ENCODE measurements at places on chromosomes 5 and 9.

- peak; percentile 72 for DNase-seq
Measured at GRCh38 chr5:26148569-26149107, 889.7 kb downstream of the CDH9 start.

GRCh38 chr5:125372694-125373631 lies 626.5 kb upstream of the ZNF608 start:
- DNase-seq, result peak; percentile 74

DNA sequence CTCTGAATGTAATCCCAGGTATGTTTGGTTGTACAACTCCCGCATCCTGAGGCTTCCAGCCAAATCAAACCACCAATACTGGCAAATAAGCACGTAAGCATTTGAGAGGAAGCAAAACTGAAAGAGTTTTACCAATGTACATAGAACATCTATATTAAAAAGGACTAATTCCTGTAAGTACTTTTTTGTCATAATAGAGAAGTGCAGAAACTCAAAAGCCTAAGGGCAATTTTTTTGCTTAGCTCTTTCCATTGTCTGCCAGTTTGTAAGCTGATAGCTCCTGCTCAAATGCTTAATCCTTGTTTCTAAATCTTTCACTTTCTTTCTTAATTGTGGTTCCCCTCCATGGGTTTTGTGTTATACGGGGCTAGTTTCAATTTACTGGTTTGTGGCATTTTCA lies 1151.8 kb downstream of the CDH12 start:
- DNase-seq, result no peak

GRCh38 chr9:126043681-126044080 lies 282.9 kb upstream of the MVB12B start:
- no peak for DNase-seq

DNA sequence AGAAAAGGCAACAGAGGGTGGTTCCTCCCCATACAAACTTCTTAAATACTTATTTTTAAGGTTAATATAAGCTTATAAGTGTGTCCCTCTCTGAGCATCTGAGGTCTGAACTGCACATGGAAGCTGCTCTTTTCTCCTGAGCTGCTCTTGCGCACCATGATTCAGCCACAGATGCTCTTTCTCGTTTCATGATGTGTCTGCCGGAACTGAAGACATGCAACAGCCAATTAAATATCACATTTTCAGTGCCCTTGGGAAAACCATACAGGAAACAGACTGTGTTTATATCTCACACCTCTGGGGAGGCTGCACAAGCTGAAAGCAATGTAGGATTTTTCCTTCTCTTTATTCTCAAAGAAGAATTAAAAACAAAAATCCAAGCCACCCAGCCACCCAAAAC lies 96.8 kb upstream of the NREP start:
- no peak for DNase-seq

DNA sequence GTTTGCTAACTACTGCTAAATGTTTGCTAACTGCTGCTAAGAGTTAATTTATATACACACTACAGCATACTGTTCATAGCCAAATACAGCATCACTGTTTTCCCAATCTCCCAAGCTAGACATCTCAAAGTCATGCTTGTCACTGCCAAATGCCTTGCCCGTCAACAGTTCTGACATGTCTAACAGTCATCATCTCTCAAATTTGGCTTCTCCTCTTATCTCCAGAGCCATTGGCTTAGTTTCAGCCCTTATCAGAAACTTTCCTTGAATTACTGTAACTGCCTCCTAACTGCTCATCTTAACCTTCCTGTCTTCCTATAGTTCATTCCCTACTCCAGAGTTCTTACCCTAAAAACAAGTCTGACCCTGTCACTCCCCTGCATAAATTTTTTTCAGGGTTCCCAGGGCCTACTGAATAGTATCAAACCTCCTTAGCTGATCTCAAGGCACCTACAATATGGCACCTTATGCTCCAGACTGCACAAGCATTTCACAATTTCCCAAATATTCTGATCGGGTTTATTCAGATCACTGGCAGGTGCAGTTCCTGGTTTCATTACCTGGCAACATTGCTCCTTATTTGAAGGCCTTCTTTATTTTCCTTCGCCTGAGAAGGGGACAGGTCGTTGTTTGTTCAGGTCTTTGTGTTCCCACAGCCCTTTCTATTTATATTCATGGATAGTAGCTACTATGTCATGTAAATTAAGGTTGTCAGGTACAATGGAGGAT lies 55.9 kb upstream of the ANKRD55 start:
- DNase-seq, result no peak

GRCh38 chr5:150180241-150181026 lies 9.4 kb upstream of the SLC6A7 start:
- peak; percentile 56 for DNase-seq

- no peak for DNase-seq
Measured at GRCh38 chr9:91187965-91188344, 173.8 kb downstream of the AUH start.

- peak; percentile 48 for DNase-seq
Measured at GRCh38 chr9:33676746-33677505, 118.4 kb upstream of the PRSS3 start.

- no peak for DNase-seq
Measured at GRCh38 chr9:124477211-124477647, 27.0 kb downstream of the ADGRD2 start.

DNA sequence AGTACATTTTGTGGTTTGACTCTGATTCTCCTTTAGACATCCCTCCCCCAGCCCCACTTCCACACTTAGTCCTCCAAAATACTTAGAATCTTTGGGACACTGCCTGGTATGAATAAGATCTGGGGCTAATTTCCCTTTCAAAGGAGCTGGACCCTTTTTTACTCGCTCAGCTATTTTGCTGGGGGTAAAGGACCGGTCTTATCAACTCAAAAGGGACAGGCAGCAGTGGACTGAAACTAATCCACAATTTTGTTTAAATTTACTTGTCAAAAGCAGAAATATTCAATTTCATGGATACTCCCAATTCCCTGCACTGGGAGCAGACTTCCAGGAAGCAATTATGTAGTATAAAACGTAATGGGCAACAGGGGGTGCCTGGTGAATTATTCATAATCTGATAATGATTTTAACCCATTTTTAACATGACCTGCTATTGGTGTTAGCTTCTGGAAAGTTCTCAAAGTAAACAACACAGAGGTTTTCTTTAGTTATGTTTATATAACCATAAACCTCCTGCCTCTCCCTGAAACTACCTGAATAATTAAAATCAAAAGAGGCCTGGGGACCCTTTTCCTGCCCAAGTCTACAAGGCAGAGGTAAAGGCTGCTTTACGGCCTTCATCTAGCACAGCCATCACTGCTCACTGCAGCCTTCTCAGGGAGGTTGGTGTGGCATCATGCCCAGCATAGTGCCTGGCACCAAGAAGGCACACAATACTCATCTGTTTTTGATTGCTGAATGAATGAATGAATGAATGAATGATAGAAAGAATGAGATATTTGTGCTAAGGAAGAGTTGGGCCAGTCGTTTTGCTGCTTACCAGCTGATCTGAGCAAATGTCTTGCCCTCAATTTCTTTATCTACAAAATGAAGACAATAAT lies 44.2 kb upstream of the GNPDA1 start:
- DNase-seq, result no peak

GRCh38 chr5:120509053-120509452 lies 45.0 kb downstream of the PRR16 start:
- no peak for DNase-seq

- no peak for DNase-seq
Measured at GRCh38 chr5:169864483-169864882, 115.8 kb downstream of the INSYN2B start.

GRCh38 chr9:13878241-13878711 lies 435.7 kb downstream of the NFIB start:
- DNase-seq, result no peak

DNA sequence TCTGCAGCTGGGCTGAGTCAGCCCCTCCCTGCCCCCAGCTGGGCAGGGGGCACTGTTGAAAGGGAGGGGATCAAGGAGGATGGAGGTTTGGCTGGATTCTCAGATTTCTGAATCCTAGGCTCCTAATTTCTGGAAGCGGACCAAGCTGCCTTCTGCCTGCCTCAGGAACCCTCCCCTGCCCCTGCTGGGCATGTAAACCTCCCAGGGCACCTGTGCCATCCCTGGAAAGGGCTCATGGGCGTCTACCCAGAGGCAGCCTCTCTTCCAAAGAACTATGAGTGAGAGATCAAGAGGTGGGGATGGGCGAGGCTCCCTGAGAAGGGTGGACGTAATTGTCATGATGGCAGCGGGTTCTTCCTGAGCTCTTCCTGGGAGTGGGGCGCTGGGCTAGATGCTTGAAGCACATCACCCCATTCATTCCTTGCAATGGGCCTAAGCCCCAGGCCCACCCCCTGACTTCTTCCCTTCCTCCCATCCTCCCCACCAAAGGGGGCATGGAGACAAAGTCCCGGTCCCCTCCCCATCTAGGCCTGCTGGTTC lies 21.6 kb downstream of the CSF1R start:
- no peak for DNase-seq

- no peak for DNase-seq
Measured at GRCh38 chr9:79623799-79624721, 52.3 kb downstream of the TLE4 start.

- no peak for DNase-seq
Measured at GRCh38 chr5:39498278-39498952, 73.6 kb upstream of the DAB2 start.

GRCh38 chr9:106620081-106620480 lies 242.9 kb upstream of the ZNF462 start:
- no peak for DNase-seq

- no peak for DNase-seq
Measured at GRCh38 chr5:136026636-136027035, 2.2 kb upstream of the TGFBI start.

DNA sequence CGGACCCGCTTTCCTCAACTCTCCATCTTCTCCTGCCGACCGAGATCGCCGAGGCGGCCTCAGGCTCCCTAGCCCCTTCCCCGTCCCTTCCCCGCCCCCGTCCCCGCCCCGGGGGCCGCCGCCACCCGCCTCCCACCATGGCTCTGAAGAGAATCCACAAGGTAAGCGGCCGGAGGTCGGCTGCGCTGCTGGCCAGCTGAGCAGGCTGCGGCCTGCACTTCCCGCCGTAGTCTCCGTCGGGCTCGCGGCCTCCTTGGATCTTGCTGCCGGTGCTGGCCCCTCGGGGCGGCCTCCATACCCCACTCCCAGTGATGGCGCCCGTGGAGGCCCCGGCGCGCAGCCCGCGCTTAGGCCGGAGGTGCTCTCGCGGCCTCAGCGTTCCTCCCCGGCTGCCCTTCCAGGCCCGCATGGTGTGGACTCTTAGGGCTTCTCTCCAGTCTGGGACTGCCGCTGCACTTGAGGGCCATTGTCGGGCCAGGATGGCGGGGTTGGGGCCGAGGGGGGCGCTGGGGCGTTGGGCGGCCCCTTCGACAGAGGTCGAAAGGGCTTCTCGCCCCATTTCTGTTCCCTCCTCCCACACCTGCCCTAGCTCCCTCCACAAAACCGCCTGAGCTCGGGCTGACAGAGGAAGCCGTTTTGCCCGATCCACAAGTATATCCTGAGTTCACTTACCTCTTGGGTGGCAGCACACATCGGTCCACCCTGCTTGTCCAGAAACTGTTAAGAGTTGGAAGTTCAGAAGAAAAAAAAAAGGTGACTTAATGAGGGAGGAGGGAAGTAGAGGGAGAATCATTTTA lies 714 bp downstream of the UBE2D2 start:
- peak; percentile 26 for DNase-seq

GRCh38 chr5:50666261-50667022 lies at the start of gene PARP8:
Gene PARP8 (plus strand): TSS chr5:50666637. CDS start chr5:50667096, 459 bp downstream.
- peak; percentile 17 for DNase-seq

- no peak for DNase-seq
Measured at GRCh38 chr9:37239224-37239859, 119.0 kb downstream of the ZCCHC7 start.

DNA sequence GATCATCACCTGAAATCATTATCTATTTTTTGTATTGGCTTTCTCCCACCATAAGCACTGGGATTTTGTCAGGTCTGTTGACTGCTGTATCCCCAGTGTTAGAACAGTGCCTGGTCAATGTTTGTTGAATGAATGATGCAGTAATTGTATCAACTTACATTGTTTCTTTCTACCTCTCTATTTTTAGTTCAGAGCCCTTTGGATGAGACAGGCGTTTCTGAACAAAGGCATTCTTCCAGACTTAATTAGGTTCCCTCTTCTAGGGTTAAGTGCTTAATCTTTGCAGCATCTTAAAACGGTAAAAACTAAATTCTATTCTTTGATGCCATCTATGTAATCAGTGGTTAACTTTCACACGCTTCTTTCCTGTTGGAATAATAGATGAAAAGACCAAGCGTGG lies 26.3 kb downstream of the SLC44A1 start:
- no peak for DNase-seq

DNA sequence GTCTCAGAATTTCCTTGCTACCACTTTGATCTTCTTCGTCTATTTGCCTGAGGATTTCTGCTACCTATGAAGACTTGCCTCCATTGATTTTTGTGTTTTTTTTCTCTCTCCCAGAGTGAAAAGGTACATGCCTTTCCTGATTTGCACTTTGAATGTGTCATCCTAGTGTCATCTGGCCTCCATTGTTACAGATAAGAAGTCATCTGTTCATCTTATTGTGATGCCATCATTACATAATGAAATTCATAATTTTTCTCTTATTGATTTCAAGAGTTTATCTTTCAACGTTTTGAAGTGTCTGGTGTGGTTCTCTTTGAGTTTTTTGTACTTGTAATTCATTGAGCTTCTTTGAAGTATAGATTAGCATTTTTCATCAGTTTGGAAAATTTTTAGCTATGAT lies 144.8 kb downstream of the SH3GL2 start:
- no peak for DNase-seq

DNA sequence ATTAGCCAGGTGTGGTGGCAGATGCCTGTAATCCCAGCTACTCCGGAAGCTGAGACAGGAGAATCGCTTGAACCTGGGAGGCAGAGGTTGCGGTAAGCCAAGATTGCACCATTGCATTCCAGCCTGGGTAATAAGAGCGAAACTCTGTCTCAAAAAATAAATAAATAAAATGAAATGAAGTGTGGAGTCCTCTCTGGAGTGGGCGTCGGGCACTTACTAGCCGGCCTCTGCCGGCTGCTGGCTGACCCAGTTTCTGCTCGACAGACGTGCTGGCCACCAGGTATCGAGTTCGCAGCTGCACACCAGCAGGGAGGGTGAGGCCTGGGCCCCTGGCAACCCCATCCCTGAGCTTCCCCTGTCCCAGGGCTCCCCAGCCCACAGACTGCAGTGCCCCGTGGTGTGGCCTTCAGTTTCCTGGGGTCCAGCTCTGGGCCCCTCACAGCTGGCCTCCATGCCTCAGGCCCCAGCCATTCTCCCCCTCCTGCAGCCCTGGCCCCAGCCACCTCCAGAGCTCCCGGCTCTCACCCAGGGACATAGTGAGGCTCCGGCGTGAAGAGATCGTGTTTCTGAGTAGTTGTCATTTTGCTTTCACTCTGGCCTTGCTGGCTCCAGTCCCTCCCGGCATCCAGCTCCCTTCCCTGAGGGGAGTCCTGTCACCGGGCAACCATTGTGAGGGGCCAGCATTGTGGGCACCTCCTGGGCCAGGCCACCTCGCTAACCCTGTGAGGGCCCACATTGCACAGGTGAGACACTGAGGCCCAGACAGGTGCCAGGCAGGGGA lies 3.8 kb upstream of the STPG3 start:
- no peak for DNase-seq
